ENCODE measurements at places on chromosomes 4 and X. TPM values are rescaled to one million over a fixed set of nuclear protein-coding genes. Genes with fewer than 3 reads are reported as not detected.

Gene KANTR
- 15.5 TPM for total RNA-seq

Gene DYNLT3
- total RNA-seq, result 4.0 TPM

Gene ALAS2
- not detected for total RNA-seq

Gene RBMXL3
- total RNA-seq, result not detected

Gene CACNA1F
- total RNA-seq, result 0.90 TPM

Gene PDZD4
- total RNA-seq, result 194 TPM

Gene TMEM144
- total RNA-seq, result 2.8 TPM

GRCh38 chr4:10655968-10656367 is 28.6 kb downstream of the CLNK start:
- H3K36me3 ChIP-seq, result no peaks in the 10 kb centered on the region
- H3K27ac ChIP-seq, result no peak overlapping the region
- H3K4me1 ChIP-seq, result peaks cover 4% of the 10 kb centered on the region
- no peaks in the 10 kb centered on the region for H3K27me3 ChIP-seq

- peaks cover 6% of the 10 kb centered on the region for H3K4me1 ChIP-seq
- H3K27me3 ChIP-seq, result no peaks in the 10 kb centered on the region
- no peaks in the 10 kb centered on the region for H3K36me3 ChIP-seq
Observed at GRCh38 chr4:3703343-3703676, 62.9 kb upstream of the ADRA2C start.

- no peak for DNase-seq
- no peak overlapping the region for H3K27ac ChIP-seq
- no peaks in the 10 kb centered on the region for H3K4me1 ChIP-seq
- H3K4me3 ChIP-seq, result no peak overlapping the region
Observed at GRCh38 chr4:19021617-19022016, 1000.1 kb upstream of the LCORL start.

DNA sequence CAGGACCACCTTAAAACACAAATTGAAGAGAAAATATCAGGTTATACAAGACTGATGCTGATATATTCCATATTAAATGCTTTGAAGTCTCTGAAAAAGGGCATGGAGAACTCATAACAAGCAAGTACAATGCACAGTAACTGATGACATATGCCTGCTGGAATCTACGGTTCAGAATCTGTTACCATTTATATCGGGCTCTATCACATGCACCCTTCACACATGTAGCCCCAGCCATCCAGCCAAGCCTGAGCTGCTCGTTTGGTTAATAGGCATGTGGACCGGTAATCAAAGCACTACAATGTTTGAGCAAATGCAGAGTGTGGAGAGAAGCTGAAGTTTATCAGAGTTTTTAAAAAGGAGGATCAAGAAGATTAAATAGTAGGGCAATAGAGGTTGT is 11.8 kb downstream of the COMMD8 start:
- no peaks in the 10 kb centered on the region for H3K36me3 ChIP-seq
- no peaks in the 10 kb centered on the region for H3K27me3 ChIP-seq
- H3K4me3 ChIP-seq, result no peak overlapping the region
- no peak for DNase-seq
- H3K4me1 ChIP-seq, result no peaks in the 10 kb centered on the region

DNA sequence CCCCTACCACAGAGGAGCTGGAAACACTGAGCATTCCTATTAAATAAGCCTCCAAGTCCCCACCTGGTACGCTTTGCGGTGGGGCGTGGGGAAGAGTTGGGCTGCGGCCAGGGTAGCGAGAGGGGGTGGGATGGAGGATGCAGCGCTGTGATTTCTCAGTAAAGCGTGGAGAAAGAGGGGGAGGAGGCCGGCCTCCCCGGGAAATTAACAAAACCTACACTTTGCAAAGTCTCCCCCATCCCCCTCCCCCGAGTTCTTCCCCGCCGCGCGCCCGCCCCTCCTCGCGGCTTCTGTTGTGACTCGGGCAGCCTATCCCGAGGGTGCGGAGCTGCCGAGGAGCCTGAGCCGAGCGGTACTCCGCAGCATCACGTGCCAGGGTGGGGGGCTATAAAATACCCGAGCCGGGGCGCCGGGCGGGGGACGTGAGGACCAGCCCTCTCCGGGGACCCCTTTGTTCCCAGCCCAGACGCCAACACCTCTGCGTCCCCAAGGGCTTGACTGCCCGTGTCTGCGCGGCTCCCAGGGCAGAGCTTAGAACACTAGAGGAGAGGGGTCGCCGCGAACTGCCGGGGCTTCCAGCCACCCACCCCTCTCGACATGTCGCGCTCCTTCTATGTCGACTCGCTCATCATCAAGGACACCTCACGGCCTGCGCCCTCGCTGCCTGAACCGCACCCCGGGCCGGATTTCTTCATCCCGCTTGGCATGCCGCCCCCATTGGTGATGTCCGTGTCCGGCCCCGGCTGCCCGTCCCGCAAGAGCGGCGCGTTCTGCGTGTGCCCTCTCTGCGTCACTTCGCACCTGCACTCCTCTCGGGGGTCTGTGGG is at the start of gene GSX2:
Gene GSX2, plus strand, starts transcription at position 416 of the 827 bp plus-strand sequence. Its CDS starts 182 bp downstream, at position 598.
- H3K27ac ChIP-seq, result no peak within 1 kb of the TSS
- H3K4me3 ChIP-seq, result peak within 1 kb of the TSS; percentile 62
- peak; percentile 62 for DNase-seq
- peaks cover 85% of the 10 kb centered on the region for H3K4me1 ChIP-seq

GRCh38 chr4:41214825-41215146 is 444 bp upstream of the APBB2 start:
- DNase-seq, result no peak
- no peaks in the 10 kb centered on the region for H3K36me3 ChIP-seq
- H3K4me1 ChIP-seq, result peaks cover 32% of the 10 kb centered on the region
- H3K4me3 ChIP-seq, result peak overlapping the region; percentile 89
- H3K27ac ChIP-seq, result no peak overlapping the region
- peaks cover 13% of the 10 kb centered on the region for H3K27me3 ChIP-seq

GRCh38 chr4:177728361-177729152 is 286.3 kb upstream of the AGA start:
- no peak overlapping the region for H3K27ac ChIP-seq
- H3K27me3 ChIP-seq, result no peaks in the 10 kb centered on the region
- peak; percentile 2 for DNase-seq
- H3K4me3 ChIP-seq, result no peak overlapping the region
- no peaks in the 10 kb centered on the region for H3K36me3 ChIP-seq
- H3K4me1 ChIP-seq, result no peaks in the 10 kb centered on the region

DNA sequence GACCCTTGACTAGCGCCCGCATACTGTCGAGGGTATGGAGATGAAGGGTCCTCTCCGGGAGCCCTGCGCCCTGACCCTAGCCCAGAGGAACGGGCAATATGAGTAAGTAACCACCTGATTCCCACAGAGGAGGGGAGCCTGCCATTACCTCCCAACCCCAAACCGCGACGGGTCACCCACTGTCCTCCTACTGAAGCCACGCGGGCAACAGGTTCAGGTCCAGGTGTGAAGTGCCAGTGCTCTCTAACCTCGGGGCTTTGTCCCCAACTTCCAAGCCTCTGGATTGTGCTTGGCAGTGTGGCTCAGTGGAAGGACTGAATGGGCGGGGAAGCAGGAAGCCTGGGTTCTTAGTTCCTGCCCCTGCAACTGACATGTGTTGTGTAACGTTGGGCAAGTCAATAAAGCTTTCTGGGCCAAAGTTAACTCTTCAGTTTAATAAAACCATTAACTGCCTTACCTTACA is 694 bp downstream of the OCRL start:
- no peaks in the 10 kb centered on the region for H3K36me3 ChIP-seq
- H3K27ac ChIP-seq, result no peak overlapping the region
- peaks cover 4% of the 10 kb centered on the region for H3K4me1 ChIP-seq
- peak overlapping the region; percentile 67 for H3K4me3 ChIP-seq
- peak; percentile 3 for DNase-seq

DNA sequence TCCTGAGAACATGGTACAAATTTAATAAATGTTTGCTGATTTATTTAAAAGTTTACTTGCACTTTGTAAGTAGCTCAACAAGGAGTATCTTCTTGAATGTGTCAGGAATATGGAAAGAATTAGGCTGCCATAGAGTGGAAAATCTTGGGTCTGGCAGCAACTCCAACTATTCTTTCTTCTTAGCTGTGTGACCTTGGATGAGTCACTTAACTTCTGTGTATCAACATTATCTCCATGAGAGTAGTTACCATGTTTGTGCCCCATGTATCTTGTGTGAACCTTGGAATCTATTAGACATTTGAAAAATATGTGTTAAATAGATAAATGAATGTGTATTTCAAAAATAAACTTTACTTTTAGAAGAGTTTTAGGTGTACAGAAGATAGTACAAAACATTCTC is 348.8 kb downstream of the GBA3 start:
- no peak overlapping the region for H3K27ac ChIP-seq
- H3K36me3 ChIP-seq, result no peaks in the 10 kb centered on the region
- no peaks in the 10 kb centered on the region for H3K27me3 ChIP-seq

GRCh38 chr4:104826171-104826570 is 320.5 kb upstream of the TET2 start:
- H3K4me1 ChIP-seq, result no peaks in the 10 kb centered on the region
- no peaks in the 10 kb centered on the region for H3K27me3 ChIP-seq
- no peak overlapping the region for H3K4me3 ChIP-seq
- no peaks in the 10 kb centered on the region for H3K36me3 ChIP-seq
- DNase-seq, result no peak

GRCh38 chr4:63106600-63106999 is 1302.7 kb downstream of the TECRL start:
- DNase-seq, result no peak
- no peaks in the 10 kb centered on the region for H3K4me1 ChIP-seq
- no peak overlapping the region for H3K27ac ChIP-seq
- H3K4me3 ChIP-seq, result no peak overlapping the region
- H3K36me3 ChIP-seq, result no peaks in the 10 kb centered on the region
- no peaks in the 10 kb centered on the region for H3K27me3 ChIP-seq

GRCh38 chr4:117588771-117589170 is 445.5 kb upstream of the NDST3 start:
- H3K27me3 ChIP-seq, result no peaks in the 10 kb centered on the region
- H3K4me1 ChIP-seq, result no peaks in the 10 kb centered on the region
- H3K27ac ChIP-seq, result no peak overlapping the region
- no peaks in the 10 kb centered on the region for H3K36me3 ChIP-seq
- DNase-seq, result no peak

DNA sequence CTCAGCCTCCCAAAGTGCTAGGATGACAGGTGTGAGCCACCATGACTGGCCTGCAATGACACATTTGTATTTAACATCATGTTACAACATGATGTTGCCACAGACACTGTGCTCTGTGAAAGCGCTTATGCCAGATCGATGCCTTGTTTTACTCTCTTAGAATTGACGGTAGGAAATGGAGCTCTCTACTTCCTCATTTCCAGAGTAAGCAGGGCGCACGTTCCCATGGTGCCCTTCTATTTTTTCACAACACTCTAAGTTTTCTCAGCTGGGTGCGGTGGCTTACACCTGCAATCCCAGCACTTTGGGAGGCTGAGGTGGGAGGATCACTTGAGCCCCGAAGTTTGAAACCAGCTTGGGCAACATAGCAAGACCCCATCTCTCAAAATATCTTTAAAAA is 60.7 kb upstream of the DHRSX start:
- H3K4me1 ChIP-seq, result peaks cover 7% of the 10 kb centered on the region
- no peaks in the 10 kb centered on the region for H3K36me3 ChIP-seq
- H3K27ac ChIP-seq, result no peak overlapping the region
- no peak for DNase-seq
- no peaks in the 10 kb centered on the region for H3K27me3 ChIP-seq

DNA sequence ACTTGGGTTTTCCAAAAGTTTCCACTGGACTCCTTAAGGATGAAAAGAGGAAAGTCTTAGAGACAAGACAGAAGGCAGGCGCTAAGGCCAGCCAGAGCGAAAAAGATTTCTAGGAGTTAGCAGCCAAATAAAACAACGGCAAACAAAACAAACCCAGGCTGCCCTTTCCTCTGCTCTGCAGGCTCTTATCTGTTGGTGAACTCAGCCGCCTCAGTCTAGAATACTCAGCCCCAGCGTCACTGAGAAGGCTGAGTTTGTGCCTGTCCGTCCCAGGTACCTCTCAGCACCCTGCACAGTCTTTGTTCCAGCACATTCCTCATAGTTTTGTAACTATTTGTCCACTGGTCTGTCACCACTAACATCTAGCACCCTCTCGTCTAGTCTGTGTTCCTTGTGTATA is 75.6 kb upstream of the FAM9C start:
- H3K4me3 ChIP-seq, result no peak overlapping the region
- H3K27me3 ChIP-seq, result no peaks in the 10 kb centered on the region
- no peaks in the 10 kb centered on the region for H3K36me3 ChIP-seq
- DNase-seq, result no peak
- no peak overlapping the region for H3K27ac ChIP-seq

- H3K4me1 ChIP-seq, result peaks cover 11% of the 10 kb centered on the region
Observed at GRCh38 chrX:139192386-139192961, 338.1 kb upstream of the F9 start.

- no peak overlapping the region for H3K27ac ChIP-seq
- H3K4me1 ChIP-seq, result no peaks in the 10 kb centered on the region
- H3K27me3 ChIP-seq, result no peaks in the 10 kb centered on the region
- H3K4me3 ChIP-seq, result no peak overlapping the region
- DNase-seq, result no peak
Observed at GRCh38 chr4:20639346-20639745, 60.9 kb upstream of the PACRGL start.

- H3K4me1 ChIP-seq, result 0 out of 2 replicates have a peak, but pooled peaks cover 6% of the 10 kb centered on the region
- H3K27ac ChIP-seq, result no peak overlapping the region
- H3K36me3 ChIP-seq, result no peaks in the 10 kb centered on the region
- no peak for DNase-seq
- no peaks in the 10 kb centered on the region for H3K27me3 ChIP-seq
Observed at GRCh38 chr4:139606579-139607501, 50.8 kb upstream of the SETD7 start.

DNA sequence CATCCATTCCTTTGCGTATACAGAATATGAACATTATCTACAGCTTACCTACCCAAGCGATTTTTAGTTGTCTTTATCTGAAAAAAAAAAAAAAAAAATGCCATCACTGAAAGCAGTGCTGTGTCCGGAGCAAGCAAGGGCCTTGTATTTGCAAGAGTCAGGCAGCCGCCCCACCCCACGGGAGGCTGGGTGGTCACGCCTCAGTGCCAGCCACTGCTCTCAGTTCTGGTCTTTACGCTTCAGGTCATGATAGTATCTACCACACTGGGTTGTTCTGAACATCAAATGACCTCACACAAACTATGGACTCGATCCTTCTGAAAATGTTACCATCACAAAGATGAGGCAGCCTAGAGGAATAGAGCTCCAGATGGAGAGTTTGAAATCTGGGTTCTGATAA is 62.7 kb upstream of the HELT start:
- H3K27ac ChIP-seq, result no peak overlapping the region
- no peak for DNase-seq
- no peak overlapping the region for H3K4me3 ChIP-seq
- no peaks in the 10 kb centered on the region for H3K36me3 ChIP-seq
- H3K27me3 ChIP-seq, result no peaks in the 10 kb centered on the region

Data from GM23338 (cell line).